ENCODE measurements at places on chromosomes 16 and 17.
A peak's percentile ranks its signal among the peaks of the same experiment; 100 is the strongest.

GRCh38 chr16:81694494-81695280 lies 84.4 kb upstream of the PLCG2 start:
- peak; percentile 92 for DNase-seq

GRCh38 chr17:260031-260791 lies 78.8 kb upstream of the DOC2B start:
- no peak for DNase-seq

- no peak for DNase-seq
These were observed 36.3 kb upstream of the BCAR1 start for GRCh38 chr16:75287708-75288107.

GRCh38 chr16:11105038-11105903 lies 150.7 kb downstream of the SOCS1 start:
- peak; percentile 56 for DNase-seq

- DNase-seq, result peak; percentile 59
These were observed 22.6 kb downstream of the LRRC36 start for GRCh38 chr16:67349172-67349571.

- DNase-seq, result no peak
These were observed 41.7 kb upstream of the MGAT5B start for GRCh38 chr17:76826330-76827068.

GRCh38 chr16:65532258-65532657 lies 410.4 kb upstream of the CDH11 start:
- DNase-seq, result peak; percentile 11

- DNase-seq, result no peak
These were observed 341.5 kb downstream of the SNX29 start for GRCh38 chr16:12317856-12318537.

- DNase-seq, result no peak
These were observed 26.9 kb downstream of the SOCS3 start for GRCh38 chr17:78332991-78333390.

DNA sequence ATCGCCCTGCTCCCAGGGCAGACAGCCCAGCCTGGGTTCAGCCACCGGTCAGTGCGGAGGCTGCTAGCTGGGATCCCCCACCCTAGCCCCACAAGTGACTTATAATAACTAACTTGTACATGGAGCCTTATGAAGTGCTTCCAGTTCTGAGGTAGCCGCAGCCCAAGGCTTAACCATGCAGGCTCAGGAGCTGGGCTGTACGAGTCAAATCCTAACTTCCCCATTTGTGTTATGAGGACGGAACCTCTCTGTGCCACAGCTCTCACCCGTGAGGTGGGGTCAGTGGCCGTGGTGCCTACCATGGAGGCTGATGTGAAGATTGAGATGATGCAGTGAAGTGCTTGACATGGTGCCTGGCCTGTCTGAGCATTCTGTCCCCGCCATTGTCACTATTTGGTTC lies 27.8 kb upstream of the GOSR2 start:
- DNase-seq, result no peak

DNA sequence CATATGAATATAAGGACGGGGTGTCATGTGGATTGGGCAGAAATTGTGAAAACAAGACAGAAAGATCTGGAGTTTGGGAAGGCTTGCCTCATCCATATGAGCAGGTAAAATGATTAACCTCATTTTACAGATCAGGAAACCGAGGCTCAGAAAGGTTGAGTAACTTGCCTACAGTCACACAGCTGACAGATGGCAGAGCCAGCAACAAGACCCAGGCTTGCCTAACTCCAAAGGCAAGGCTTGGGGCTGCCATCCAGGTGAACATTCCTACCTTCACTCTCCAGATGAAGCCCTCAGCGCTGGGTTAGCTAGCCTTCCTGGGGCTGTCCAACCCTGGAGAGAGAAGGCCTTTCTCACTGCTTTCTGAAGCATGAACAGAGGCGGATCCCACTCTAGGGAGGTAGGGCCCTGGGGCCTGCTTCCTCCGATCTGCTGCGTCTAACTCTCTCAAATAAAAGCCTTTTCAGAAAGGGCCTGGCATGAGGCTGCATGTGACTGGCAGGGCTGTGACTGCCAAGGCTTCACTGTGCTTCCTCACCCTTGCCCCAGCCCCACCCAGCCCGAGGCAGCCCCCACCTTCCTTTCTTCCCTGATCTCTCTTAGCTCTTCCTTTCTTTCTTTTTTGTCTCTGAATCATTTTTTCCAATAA lies 107.8 kb downstream of the GNAO1 start:
- no peak for DNase-seq

GRCh38 chr16:66728117-66728787 lies 23.2 kb downstream of the DYNC1LI2 start:
- peak; percentile 70 for DNase-seq

DNA sequence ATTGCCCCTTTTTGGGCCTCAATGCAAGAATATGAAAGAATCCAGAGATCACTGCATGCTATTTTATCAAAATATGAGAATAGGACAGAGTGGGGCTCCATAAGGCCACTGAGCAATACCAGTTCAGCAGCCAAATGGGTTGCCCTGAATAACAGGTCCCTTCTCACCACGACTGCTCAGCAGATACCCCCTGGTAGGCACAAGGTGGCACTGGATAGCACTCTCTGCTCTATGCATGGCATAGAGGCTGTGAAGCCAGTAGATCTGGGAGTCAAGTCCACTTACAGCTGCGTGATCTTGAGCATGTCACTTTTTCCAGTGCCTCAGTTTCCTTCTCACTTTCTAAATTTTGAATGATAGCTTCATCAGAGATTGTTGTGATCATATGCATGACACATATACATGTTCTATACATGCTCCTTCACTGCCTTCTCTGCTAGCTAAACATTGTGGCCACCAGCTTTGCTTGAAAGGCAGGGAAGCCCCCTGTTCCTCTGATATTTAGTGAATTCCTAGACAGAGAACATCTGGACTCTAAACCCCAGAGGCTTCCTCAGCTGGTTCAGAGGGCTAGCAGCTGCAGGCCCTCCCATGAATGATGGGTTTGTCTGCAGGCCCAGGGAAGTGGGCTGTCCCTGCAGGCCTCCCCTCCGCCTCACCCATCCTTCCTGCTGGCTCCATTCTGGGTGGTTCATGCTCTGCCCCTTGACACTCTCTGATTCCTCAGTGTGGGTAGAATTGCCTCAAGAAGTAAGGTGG lies 84.9 kb upstream of the ASIC2 start:
- DNase-seq, result no peak

GRCh38 chr16:61730997-61731396 lies 305.2 kb downstream of the CDH8 start:
- no peak for DNase-seq

- no peak for DNase-seq
These were observed 33.5 kb upstream of the GOSR1 start for GRCh38 chr17:30443721-30444120.

DNA sequence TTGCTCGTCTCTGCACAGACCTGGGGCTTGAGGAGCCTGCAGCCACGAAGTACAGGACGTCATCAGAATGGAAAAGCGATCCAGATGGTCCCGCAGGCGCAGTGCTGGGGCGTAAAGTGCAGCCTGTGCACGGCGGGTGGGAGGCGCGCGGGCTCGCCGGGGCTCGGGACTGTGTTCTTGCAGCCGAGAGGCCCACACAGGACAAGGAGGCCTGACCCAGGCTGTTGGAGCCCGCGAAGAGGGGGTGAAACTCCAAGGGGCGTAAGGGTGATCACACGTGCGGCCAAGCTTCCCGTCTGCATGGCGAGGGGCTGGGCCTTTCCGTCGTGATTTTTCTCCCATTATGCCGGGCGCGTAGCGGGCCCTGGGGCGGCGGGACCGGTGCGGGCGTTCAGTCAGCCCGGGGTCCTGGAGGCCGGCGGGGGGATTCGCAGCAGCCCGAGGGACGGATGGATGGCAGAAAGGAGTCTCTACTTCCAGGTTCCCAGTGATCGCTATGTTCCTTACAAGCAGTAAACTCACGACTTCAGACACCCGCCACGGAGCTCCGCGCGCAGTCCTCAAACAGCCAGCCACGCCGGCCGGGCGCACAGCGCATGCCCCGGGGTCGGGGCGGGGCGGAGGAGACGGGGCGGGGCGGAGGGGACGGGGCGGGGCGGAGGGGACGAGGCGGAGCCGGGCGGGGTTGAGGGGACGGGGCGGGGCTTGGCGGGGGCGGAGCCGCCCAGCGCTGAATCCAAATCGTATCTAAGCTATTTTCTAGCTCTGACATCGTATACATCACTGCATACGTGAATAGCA lies 141.0 kb upstream of the KCNJ18 start:
- DNase-seq, result peak; percentile 88

DNA sequence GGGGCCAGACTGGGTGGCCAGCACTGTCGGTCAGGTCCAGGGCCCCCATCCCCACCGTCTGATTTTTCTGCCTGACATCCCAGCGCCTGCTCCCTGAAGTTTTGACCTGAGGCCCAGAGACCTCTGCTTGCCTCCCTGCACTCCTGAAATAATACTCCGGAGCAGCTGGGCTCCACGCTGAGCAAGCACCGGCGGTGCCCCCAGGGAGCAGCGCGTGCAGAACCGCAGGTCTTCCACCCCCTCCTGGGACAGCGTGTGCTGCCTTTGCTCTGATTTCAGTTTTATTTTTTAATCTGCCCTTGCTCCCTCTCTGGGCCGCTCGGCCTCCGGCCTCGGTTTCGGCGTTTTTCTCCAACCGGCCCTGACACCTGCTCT lies 132.4 kb upstream of the GSE1 start:
- no peak for DNase-seq

GRCh38 chr16:4667203-4667963 lies 26.0 kb upstream of the NUDT16L1 start:
- DNase-seq, result no peak

GRCh38 chr16:67246081-67246755 lies 1.1 kb downstream of the FHOD1 start:
- peak; percentile 82 for DNase-seq

- DNase-seq, result no peak
These were observed 70.2 kb upstream of the NETO2 start for GRCh38 chr16:47213761-47214440.

GRCh38 chr16:56332464-56333079 lies 92.8 kb downstream of the AMFR start:
- DNase-seq, result peak; percentile 35

DNA sequence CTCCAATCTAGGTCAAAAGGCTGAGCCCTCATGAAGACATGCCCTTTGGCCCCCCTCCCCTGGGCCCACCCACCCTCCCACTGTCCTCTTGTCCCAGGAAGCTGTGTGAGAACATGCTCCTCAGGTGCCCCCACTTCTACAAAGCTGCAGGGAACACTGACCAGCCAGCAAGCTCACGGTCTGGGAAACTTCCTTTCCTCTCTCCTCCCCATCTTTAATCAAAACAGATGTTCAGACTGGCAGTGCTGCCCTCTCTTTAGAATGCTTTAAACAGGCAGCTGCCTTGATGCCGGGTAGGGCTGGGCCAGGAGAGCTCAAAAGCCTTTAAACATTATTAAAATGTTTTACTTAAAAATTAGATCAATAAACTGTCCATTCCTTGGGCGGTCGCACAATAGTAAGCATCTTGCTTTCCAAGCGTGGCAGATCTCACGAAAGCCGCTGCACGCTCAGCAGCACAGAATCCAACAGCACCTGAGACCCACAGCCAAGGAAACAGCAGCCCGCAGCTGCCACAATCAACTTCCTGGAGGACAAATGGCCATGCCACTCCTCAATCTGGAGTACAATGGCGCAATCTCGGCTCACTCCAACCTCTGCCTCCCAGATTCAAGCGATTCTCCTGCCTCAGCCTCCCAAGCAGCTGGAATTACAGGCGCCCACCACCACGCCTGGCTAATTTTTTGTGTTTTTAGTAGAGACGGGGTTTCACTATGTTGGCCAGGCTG lies 399.2 kb downstream of the SLC39A11 start:
- DNase-seq, result no peak

DNA sequence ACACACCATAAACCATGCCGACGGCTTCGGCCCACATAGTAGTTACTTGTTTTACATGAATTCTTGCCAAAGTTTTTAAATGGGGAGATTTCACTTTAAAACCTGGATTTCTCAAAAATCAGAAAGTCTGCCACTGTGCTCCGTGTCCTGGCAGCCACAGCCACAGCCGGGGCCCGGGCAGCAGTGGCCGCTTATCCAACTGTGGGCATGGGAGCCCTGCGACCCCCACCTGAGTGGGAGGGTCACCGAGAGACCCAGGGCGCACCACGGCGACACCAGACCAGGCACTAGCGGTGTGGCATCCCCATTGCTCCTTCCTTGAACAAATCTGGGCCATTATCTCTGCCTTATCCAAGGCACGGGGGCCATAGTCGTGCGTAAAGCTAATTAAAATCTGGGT lies 30.0 kb downstream of the ZNF469 start:
- no peak for DNase-seq

- peak; percentile 43 for DNase-seq
These were observed 4.7 kb upstream of the PLCG2 start for GRCh38 chr16:81774348-81774747.

GRCh38 chr16:27829975-27830374 lies 233.5 kb downstream of the GSG1L start:
- no peak for DNase-seq

DNA sequence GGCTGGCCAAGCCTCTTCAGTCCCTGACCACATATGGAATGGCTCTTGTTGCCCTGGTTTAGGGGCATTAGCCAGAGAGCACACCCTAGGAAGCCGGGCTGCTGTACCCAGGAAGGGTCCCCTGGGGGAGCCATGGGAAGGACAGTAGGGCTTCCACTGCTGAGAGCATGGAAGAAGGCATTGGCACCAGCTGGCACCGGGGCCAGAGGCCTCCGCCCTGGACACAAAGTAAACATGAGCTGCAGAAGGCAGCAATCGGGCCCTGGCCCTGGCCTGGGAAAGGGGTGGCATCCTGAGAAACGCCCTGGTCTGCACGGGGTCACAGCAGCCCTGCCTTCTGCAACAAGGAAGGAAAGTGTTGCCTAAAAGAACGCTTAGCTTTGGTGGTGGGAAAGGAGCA lies 49.4 kb downstream of the VAC14 start:
- DNase-seq, result no peak

GRCh38 chr16:7140899-7141298 lies 191.7 kb upstream of the RBFOX1 start:
- no peak for DNase-seq

DNA sequence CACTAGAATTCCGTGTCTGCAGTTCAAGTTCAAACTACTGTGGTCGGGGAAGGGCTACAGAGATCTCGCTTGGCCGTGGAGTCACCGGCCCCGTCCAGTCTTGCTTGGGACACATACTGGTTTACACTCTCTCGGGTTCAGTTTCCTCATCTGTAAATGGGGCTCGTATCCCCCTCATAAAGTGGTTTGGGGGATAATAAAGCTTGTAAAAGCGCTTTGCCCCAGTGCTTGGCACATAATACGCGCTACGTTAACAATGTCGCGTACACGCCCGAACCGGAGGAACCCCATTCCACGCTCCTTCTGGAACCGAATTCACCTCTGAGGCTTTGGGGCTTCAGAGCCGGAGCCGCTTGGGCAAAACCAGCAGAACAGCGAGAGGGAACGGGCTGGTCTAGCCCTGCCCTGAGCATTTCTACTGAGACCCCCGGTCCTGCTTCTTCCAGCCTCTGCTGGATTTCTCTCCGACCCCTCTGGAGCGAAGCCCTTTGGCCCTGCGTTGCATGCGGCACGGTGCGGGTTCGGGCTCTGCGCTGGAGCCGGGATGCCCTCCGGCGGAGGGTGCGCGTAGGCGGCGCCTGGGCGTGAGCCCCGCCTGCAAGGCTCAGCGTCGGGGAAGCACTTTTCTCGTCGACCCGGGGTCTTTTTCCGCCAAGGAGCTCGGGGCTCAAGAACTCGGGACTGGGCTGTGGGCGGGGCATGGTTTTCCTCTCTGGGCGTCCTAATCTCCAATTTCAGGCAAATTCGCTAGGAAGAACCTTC lies 26.1 kb upstream of the HOXB13 start:
- DNase-seq, result no peak

GRCh38 chr16:3088925-3089716 lies 10.0 kb downstream of the ZSCAN10 start:
- no peak for DNase-seq

All from endothelial cell of umbilical vein (primary cell).